ENCODE measurements at places on chromosomes 6 and 20.

DNA sequence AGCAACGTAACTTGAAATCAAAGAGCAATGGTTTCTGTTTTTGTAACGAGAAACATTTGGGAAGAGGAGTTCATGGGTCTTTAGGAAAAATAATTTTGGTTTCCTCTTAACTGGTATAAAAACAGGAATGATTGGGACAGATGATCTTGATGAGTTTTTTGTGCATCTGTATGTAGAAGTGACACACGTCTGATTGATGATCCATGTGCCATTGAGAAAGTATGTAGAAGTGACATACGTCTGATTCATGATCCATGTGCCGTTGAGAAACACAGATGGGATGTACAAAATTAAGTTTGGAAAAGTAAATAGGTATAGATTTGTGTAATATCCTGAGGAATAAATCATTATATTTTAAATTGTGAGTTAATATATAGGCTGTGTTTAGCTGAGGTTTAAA, 2.1 kb downstream of the KIAA1586 start:
- no peak for DNase-seq

DNA sequence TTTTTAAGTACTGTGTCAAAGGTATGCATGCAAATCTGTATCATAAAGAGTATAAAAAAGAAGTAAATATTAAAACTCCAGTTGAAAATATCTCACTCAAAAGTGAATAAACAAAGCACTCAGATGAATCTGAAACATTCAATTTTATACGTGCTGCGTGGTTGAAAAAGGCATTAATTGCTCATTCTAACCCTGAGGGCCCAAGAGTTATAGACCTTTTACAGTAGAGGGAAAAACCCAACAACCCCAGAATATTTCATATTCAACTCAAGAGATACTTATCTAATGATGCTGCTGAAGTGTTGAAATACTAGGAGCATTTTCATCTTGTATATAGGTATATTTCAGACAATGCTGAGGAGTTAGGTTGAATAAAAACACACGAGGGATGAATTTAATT, 862.8 kb upstream of the CITED2 start:
- no peak for DNase-seq

GRCh38 chr6:99933129-99933528, 60.9 kb downstream of the MCHR2 start:
- no peak for DNase-seq

GRCh38 chr6:16898640-16899396, 137.6 kb upstream of the ATXN1 start:
- DNase-seq: no peak

GRCh38 chr20:15318682-15319081, 981.3 kb upstream of the FLRT3 start:
- DNase-seq: no peak

GRCh38 chr20:59390437-59390836, 90.0 kb downstream of the EDN3 start:
- DNase-seq: no peak

GRCh38 chr20:33251496-33251895, 15.7 kb downstream of the BPIFA1 start:
- DNase-seq: no peak

DNA sequence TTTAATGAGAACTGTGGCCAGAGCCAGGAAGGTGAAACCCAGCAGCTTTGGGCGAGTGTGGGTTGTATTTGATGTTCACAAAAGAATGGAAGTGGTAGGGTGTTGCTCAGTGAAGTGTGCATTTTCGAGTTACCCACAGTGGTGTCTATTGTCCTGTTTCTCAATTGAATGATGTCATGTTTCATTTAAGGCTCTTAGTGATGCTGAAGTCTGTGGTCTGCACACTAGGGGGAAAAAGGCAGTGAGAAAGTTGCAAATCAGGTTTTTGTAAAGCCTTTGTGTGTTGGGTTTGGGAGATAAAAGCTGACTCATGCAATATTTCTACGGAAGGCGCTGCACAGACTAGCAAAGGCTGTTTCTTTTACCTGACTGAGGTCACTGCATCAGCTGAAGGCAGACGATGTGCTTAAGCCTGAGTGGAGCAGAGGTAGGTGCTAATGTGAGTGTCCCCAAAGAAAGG, 121.1 kb downstream of the PLEKHG1 start:
- DNase-seq: no peak

Measured in WTC11 (cell line).